ENCODE measurements at places on chromosomes 6 and 20. TPM values are rescaled to one million over a fixed set of nuclear protein-coding genes. Genes with fewer than 3 reads are reported as not detected.

LY86 gene
- not detected for total RNA-seq

BTN1A1 gene
- not detected for total RNA-seq

TMEM30A gene
- 34.1 TPM for total RNA-seq

UST gene
- 2.8 TPM for total RNA-seq

TOP1 gene
- total RNA-seq: 38.8 TPM

DEFB124 gene
- not detected for total RNA-seq

SLC22A2 gene
- not detected for total RNA-seq

PTPRT gene
- total RNA-seq: not detected

REM1 gene
- 1.5 TPM for total RNA-seq

DPPA5 gene
- total RNA-seq: not detected

Data from A375 (cell line).